ENCODE measurements at places on chromosomes 16 and 17.

- DNase-seq = no peak
Measured at GRCh38 chr17:65394811-65395472, 166.5 kb downstream of the AXIN2 start.

- no peak for DNase-seq
Measured at GRCh38 chr17:4796552-4796920, 572 bp downstream of the PSMB6 start.

DNA sequence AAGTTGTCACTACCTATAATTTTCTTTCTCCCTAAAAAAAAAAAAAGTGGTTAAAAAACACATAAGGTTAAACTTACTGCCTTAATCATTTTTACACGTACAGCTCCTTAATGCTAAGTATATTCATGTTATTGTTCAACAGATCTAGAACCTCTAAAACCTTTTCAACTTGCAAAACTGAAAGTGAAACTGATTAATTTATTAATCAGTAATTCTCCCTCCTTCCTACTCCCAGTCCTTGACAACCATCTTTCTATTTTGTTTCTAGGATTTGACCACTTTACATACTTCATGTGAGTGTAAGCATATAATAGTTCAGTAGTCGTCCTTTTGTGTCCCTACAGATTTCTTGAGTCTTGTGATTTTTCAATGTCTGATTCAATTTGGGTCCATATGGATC, 251.4 kb upstream of the KIF2B start:
- DNase-seq = no peak

DNA sequence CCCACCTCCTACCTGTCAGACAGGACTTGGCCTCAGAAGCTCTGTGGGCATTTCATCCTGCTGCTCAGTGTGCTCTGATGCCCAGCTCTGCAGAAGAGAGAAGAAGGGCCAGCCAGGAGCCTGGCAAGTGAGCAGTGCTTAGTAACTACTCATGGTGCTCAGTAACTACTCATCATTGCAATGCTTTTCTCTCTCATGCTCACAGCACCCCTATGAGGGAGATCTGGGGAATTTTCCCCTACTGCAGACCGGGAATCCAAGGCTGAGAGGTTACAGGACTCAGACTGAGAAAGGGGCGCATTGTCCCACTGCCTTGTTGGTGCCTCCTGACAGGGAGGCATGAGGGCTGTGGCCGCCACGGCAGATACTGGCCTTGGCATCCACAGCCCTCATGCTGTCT, 261.1 kb downstream of the C16orf95 start:
- no peak for DNase-seq

GRCh38 chr17:81427173-81428120, 32.2 kb downstream of the BAHCC1 start:
- DNase-seq = no peak

DNA sequence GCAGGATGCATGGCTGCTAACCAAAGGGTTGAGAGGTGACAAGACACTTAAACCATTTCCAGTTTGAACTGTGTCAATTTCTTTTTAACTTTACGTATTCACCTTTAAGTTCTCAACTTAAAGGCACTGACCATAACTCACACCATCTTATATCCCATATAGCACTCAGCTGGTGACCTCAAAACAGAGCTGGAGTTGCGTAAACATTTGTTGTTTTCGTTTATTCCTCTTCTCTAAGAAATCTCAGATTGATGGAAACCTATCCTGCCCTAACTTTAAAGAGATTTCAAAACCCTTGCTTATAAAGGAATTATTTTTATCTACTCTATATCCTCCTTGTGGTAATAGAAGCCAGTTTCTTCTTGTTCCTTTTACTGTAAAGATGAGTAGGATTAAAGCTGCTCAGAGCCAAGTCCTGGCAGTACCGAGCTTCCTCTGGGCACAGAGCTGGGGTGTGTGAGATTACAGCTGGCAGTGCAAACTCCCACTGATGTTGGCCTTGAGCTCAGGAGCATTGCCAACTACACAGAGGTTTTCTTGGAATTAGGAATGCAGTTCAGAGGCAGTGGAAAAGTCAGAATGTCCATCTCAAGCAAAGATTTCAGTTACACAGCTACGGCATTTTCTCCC, 1.3 kb downstream of the KCTD2 start:
- DNase-seq = peak; percentile 45

Measured in hindlimb muscle (tissue), 1 donor.